Retinal pigment epithelial cell (primary cell): ENCODE measurements at places on chromosomes 12 and 14.

DNA sequence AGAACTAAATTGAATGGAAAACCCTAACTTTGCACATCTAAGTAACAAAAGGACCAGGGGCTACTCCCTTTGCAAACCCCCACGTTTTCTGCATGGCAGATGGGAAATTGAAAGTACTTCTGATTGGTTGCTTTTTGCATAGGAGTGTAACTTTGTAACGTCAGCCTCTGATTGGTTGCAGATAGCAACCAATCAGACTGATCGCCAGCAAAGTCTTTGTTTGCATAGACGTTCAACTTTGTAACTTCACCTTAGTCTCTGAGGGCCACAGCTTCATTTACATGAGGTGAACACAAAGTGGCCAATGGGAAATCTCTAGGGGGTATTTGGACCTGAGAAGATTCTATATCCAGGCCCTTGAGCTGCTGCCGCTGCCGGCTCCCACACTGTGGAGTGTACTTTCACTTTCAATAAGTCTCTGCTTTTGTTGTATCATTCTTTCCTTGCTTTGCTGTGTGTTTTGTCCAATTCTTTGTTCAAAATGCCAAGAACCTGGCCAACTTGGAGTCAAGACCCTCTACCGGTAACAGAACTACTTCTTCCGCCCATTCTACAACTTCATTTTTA, 102.5 kb upstream of the PRICKLE1 start:
- no peak for DNase-seq

DNA sequence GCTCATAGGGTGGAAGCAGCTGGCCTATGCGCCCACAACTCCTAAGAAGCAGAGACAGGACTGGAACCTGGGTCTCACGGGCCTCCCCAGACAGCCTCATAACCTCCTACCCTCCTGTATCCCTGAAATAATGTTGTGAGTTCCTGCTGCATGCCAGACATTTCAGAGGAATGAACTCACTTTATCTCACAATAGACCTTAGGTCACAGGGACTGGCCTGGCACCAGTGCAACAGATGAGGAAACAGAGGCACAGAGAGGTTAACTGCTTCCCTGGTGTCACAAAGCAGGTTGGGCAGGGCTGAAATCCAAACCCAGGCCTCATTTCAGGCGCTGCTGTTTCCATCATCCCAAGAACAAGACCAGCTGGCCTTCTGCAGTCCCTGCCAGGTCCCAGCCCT, 5.3 kb downstream of the PHETA1 start:
- peak; percentile 3 for DNase-seq

- DNase-seq = no peak
Observed at GRCh38 chr14:100574642-100575031, 12.6 kb downstream of the BEGAIN start.

DNA sequence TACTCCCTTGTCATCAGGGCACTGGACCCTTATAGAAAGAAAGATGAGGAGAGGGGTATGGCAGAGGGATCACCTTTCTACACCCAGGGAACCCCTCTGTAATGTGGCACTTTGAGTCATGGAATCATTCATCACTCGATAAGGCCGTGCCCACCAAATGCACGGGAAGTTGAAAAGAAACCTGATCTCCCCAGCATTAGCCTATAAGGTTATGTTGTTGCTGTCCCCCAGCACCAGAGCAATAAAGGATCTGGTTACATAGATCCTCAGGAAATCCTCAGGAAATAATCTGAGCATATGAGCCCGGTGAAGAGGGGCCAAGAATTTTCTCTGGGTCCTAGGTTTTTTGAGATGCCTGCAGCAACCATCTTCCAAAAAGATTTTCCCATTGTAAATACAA, 148.8 kb upstream of the CRY1 start:
- no peak for DNase-seq

DNA sequence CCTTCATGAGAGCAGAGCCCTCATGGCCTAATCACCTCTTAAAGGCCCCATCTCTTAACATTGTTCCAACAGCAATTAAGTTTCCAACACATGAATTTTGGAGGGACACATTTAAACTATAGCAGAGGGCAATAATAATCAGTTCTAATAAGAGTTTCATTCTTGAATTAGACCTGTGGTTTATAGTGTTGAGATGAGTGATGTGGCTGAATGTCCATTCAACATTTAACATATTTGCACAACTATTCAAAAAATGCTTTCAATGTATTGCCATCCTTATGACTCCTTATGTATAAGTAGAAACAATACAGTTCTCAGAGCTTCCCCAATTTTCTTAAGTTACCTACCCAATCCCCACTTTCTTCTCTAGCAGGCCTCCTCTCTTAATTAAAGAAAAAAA, 21.5 kb downstream of the KLHL28 start:
- no peak for DNase-seq

- no peak for DNase-seq
Observed at GRCh38 chr12:33439587-33440011, at the start of gene SYT10. SYT10 (minus strand) TSS chr12:33439819; CDS start chr12:33439522, 297 bp downstream.

- no peak for DNase-seq
Observed at GRCh38 chr12:12958886-12959285, 6.9 kb upstream of the GPRC5D start.

DNA sequence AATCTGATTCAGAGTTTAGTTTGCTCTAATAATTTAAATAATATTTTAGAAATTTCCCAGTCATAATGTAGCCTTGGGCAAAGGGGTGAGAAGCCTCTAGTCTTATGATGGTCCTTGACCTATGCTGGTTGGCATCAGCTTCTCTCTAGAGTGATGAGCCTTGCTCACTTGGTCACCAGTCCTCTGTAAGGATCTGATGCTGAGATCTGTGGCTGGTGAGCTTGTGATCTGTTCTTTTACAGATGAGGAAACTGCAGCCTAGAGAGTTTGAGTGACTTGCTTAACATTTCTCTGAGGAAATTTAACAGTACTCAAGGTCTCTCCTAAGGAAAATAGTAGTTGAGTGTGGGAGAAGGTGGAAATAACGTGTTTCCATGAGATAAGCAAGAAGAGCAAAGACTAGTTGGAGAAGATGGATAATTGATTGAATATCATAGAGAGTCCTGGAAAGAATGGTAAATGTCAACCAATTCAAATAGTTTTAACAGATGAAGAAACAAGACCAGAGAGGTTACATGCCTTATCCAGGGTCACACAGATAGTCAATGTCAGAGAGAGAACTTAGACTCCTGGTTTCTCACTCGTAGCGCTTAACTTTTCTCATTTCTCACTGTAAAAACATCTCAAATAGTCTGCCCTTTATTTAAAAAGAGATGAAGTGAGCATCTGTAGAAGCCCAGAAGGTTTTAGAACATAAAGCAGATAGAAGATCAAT, 89.7 kb upstream of the ETV6 start:
- no peak for DNase-seq

- DNase-seq = no peak
Observed at GRCh38 chr14:68730811-68731425, 61.9 kb downstream of the ZFP36L1 start.

- no peak for DNase-seq
Observed at GRCh38 chr12:120121766-120122293, 5.3 kb upstream of the RAB35 start.

- DNase-seq = no peak
Observed at GRCh38 chr12:81718616-81719015, 40.5 kb downstream of the PPFIA2 start.

- no peak for DNase-seq
Observed at GRCh38 chr12:102423462-102423861, 56.9 kb downstream of the IGF1 start.

GRCh38 chr14:39851202-39851601, 419.0 kb upstream of the FBXO33 start:
- DNase-seq = peak; percentile 73
